AG04449 (cell line): ENCODE measurements at places on chromosomes 13 and 19.

- DNase-seq = no peak
Observed at GRCh38 chr19:58346961-58347929, 6.0 kb downstream of the A1BG start.

GRCh38 chr19:14615623-14616022 is 32.7 kb downstream of the CLEC17A start:
- DNase-seq = no peak

GRCh38 chr19:37698216-37698615 is 21.3 kb downstream of the ZNF607 start:
- no peak for DNase-seq

DNA sequence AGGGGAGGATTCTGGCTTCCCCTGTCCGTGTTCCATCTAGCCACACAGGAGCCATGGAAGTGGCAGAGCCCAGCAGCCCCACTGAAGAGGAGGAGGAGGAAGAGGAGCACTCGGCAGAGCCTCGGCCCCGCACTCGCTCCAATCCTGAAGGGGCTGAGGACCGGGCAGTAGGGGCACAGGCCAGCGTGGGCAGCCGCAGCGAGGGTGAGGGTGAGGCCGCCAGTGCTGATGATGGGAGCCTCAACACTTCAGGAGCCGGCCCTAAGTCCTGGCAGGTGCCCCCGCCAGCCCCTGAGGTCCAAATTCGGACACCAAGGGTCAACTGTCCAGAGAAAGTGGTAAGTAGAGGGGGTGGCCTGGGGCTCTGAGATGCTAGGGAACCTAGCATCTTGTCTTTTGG is 1.5 kb downstream of the BABAM1 start:
- no peak for DNase-seq

- DNase-seq = no peak
Observed at GRCh38 chr19:18761531-18762110, 29.5 kb downstream of the COMP start.

- no peak for DNase-seq
Observed at GRCh38 chr19:54654447-54655321, 8.1 kb upstream of the LILRB4 start.

GRCh38 chr19:54339646-54340358 is 840 bp upstream of the LILRA4 start:
- DNase-seq = no peak

DNA sequence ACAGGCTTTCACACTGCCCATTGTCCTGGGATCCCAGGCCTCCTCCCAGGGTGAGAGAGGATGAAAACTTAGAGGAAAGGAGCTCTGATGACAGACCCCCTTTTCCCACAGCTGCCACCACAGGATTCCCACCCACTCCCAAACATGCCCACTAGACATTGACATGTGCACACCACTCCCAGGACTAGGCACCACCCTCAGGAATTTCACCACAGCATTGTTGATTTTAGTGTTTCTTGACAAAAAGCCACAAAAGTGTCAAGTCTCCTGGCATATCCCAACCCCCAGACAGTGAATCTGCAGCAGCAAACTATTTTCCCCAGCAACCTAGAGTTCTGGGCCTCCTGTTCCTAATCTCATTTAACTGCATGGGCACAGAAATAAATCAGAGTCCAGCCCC is 10.1 kb downstream of the ZNF714 start:
- no peak for DNase-seq

DNA sequence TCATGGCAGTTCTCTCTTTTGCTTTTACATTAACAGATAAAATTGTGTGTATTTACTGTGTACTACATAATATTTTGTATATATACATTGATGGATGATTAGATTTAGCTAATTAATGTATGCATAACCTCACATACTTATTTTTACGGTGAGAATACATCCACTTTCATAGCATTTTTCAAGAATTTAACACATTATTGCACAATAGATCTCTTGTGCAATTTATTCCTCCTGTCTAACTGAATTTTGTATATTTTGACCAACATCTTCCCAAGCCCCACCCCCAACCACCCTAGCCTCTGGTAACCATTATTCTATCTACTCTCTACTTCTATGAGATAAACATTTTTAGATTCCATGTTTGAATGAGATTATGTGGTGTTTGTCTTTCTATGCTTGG is 194.7 kb downstream of the RBM26 start:
- DNase-seq = no peak

DNA sequence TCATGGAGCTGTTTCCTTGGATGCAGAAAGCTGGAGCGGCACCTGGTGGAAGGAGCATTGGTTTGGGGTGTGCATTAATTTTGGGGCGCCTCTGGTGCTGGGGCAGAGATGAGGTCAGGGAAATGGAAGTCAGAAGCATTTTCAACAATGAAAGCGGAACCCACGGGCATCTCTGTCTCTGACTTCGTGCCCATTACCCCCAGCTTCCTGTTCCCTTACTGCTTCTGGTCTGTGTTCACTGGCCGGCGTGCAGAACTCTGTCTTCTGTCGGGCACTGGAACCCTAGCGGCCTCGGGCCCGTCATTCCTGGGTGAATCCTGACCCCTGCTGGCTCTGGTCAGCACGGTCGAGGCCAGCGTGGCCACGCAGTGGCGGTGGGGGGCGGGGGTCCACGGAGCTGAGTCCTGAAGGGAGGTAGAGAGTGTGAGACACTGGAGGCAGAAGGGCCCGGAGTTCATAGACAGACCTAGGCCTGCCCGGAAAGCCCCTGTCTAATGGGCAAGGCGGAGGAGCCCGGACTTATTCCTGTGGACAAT is 7.9 kb upstream of the LINGO3 start:
- no peak for DNase-seq

DNA sequence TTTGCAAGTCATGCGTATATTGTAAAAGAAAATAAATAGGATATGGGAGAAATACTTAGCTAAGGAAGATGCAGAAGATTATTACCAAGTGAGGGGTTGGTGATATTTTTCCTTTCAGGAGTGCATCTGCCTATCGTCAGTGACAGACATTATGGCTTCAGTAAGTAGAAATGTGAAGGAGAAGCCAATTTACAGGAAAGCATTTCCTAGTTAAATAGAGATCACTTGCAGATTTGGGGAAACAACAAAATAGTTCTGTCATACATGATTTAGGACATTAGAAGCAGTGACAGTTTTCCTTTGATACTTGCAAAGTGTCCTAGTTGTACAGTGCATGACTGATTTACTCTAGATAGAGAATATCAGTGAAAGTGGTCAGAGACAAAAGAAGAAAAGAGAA is 747.8 kb upstream of the KLHL1 start:
- no peak for DNase-seq

DNA sequence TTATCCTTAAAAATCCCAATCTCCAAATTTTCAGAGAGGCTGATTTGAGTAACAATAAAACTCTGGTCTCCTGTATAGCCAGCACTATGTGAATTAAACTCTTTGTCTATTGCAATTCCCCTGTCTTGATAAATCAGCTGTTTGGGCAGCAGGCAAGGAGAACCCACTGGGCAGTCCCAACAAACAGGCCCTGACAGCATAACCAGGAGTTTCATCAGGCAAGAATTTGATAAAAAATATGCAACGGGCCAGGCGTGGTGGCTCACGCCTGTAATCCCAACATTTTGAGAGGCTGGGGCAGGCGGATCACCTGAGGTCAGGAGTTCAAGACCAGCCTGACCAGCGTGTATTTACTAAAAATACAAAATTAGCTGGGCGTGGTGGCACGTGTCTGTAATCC is 42.1 kb downstream of the STK24 start:
- DNase-seq = no peak

DNA sequence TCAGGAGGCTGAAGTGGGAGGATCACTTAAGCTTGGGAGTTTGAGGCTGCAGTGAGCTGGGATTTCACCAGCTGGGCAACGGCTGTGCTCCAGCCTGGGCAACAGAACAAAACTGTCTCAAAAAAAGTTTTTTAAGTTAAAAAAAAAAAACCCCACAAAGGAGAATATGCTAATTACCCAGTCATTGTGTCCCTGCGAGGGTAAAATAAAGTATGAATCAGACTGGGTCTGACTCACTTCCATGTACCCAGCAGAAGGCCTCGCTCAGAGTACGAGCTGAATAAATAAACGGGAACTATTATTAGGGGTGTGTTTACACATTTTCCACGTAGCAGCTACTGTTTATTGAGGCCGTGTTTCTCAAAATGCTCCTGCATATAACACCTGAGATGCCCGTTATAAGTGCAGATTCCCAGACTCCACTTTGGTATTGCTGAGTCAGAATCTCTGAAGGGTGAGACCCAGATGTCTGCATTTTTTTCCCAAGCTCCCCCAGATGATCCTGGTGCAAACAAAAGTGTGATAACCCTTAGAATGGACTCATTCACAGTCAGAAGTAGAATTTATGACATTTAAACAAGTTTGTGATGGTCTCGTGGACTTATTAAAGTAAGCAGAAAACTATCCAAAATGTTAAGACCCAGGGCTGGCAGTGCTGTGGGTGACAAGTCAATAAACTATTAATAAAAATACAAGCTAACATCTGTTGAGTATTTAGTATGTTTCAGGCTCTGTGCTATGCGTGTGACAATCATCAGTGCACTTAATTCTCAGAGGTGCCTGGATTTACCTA is 28.2 kb downstream of the KCNC3 start:
- DNase-seq = peak; percentile 12

DNA sequence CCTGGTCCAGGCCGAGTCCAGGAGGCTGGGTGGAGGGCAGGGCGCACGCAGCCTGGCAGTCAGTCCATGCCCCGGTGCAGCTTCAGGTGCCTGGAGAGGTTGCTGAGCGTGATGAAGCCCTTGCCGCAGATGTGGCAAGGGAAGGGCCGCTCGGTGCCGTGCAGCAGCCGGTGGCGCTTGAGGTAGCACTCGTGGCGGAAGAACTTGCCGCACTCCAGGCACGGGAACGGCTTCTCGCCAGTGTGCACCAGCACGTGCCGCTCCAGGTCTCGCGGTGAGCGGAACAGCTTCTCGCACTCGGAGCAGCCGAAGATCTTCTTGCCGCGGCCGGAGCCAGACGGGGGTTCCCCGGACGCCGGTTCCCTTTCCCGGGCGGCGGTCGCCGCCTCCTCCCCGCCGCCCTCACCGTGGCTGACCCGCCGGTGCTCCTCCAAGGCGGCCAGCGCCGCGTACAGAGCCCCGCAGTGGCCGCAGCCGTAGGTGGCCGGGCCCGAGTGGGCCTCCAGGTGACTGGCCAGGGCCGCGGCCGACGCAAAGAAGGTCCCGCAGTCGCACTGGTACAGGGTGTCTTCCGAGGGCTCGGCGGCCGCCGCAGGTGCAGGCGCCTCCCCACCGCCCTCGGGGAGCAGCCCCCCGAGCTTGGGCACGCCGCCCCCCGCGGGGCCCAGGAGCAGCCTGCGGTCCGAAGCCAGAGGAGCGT is 6.8 kb downstream of the FIZ1 start:
- DNase-seq = no peak

DNA sequence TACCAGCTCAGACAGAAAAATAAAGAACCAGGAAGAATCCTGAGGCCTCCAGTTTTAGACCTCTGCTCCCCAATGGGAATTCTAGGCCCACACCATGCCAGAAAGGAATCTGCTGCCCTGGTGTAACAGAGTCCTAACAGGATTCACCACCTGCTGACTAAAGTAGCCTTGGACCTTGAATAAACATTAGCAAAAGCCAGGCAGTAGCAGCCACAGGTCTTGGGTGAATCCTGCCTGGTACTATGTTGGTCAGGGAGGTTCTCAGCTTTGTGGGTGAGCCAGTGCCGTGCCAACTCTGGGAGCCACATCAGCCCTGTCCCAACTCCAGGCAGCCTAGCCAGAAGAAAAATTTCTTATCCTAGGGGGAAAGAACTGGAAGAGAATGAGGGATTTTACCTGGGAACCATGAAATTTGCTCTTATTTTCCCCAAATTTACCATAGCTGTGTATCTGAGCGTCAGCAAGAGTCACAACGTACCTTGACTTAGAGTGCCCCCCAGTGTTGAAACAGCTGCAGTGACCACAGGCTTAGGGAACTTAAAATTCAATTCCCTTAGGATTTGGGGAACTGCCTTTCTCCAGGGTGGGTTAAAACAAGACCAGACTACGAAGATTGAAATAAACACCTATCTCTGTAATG is 1895.6 kb upstream of the PRR20A start:
- DNase-seq = no peak

GRCh38 chr19:4197625-4198466 is 15.4 kb downstream of the ANKRD24 start:
- no peak for DNase-seq

- no peak for DNase-seq
Observed at GRCh38 chr13:109577191-109577700, 209.1 kb downstream of the IRS2 start.

DNA sequence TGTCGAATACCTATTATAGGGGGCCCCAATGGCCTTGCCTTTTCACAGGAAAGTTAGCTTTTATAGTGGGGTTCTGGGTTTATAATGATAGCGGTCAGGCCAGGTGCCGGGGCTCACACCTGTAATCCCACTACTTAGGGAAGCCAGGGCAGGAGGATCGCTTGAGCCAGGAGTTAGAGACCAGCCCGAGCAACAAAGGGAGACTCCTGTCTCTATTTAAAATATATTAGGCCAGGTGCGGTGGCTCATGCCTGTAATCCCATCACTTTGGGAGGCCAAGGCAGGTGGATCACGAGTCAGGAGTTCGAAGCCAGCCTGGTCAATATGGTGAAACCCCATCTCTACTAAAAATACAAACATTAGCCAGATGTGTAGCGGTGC is 7.3 kb downstream of the RPS11 start:
- DNase-seq = no peak

DNA sequence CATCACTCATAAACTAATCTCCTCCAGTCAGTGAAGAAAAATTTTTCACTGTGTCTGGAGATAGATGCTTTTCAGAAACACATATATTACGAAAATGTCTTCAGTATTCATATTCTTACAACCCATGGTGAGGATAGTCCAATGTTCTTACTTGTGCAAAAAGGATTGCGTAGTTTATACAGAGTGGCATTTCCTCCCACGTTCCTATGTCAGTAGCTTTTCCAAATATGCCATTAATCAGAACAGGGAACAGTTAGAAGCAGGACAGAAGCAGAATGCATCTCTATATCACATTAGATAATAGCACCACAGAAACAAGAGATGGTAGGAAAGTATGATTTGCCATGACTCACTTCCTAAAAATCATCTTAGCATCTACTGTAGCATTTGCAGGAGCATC is 282.9 kb downstream of the SLITRK5 start:
- DNase-seq = no peak
